AG04450 (cell line): ENCODE measurements at places on chromosomes 7 and 10. TPM values are rescaled to one million over a fixed set of nuclear protein-coding genes. Genes with fewer than 3 reads are reported as not detected.

GPNMB gene
- polyA plus RNA-seq = 4.5 and 6.8 TPM in 2 replicates

GPR85 gene
- polyA plus RNA-seq = 5.0 and 6.6 TPM in 2 replicates

SH2D4B gene
- polyA plus RNA-seq = not detected in 2 replicates

SPDYE9 gene
- 0.06 and 0.07 TPM in 2 replicates for polyA plus RNA-seq

TCF7L2 gene
- polyA plus RNA-seq = 6.3 and 7.7 TPM in 2 replicates

INPP5F gene
- polyA plus RNA-seq = 21.8 and 22.3 TPM in 2 replicates

KIF20B gene
- polyA plus RNA-seq = 2.4 and 4.5 TPM in 2 replicates

CLEC5A gene
- not detected in 2 replicates for polyA plus RNA-seq

- no peak for DNase-seq
Observed at GRCh38 chr7:55553024-55553345, 19.3 kb downstream of the VOPP1 start.

DNA sequence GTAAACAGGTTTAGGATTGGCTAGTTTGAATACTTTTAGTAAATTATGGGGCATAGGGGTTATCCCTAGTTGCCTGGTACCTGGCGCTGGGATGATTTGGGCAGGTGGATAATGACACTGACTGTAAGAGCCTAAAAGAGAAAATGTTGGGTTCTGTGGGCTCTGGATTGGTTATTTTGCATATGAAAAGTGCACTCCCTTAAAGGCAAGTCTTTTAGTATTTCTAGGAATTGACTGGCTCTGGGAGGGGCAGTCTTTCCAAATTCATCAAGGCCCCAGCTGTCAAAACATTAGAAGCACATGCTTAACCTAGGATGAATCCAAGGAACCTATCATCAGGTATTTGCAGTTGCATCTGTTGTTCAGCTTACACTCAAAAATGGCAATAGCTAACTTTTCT, 454.6 kb upstream of the SORCS1 start:
- DNase-seq = no peak

- no peak for DNase-seq
Observed at GRCh38 chr7:95478272-95479037, 7.3 kb upstream of the ASB4 start.

DNA sequence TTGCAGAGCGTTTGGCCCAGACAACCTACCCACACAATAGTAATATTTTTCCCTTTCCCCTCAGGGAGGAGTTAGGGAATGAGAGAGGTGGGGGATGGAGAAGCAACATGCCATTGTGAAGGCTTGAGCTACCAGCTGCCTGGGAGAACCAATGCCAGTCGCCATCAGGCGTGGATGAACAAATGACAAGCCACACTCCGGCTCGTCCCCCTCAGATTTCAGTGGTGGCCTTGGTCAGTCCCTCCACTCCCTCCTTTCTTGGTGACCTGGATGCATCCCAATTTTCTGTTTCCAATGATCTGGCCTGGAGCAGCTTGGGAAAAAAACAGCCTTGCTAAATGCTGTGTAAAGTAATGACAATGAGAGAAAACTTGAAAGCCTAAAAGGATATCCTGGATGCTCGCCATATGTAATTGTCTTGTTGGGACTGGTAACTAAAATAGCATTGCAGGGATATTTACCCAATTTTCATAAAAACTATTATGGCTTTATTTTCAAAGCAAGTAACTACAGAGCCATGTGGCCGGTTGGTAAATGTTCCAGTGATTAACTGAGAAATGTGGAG, 110.7 kb downstream of the ICA1 start:
- no peak for DNase-seq

DNA sequence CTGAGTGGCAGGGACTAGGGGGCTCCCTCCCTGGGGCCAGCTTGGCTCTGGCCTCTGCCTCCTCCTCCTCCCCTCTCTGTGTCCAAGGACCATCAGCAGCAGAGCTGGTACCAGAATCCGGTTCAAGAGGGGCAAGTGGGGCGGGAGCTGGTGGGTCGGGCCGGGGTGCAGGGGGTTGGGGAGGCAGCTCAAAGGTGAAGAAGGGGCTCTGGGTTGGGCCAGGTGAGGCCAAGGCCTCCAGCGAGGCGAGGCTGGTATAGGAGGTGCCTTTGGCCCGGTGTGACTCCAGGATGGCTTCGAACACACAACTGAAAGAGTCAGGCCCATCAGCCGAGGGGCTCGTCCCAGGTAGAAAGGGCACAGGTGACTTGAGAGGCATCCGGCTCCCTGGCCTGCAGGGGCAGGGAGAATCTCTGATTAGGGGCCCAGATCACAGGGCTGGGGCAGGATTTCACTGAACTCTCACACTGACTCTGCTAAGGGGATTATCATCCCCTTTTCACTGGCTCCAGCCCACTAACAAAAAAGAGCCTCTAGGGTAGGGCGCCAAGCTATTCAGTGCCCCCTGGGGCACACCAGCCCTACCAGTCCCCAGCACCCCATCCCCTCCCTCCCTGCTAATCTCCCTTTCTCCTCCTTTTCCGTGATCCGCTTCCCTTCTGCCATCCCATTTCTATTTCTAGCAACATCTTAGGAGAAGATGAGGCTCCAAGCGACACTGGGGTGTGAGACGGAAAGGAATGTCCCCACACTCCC, 4.6 kb downstream of the PSD start:
- DNase-seq = no peak

- DNase-seq = no peak
Observed at GRCh38 chr10:119319161-119319919, 112.0 kb downstream of the GRK5 start.

DNA sequence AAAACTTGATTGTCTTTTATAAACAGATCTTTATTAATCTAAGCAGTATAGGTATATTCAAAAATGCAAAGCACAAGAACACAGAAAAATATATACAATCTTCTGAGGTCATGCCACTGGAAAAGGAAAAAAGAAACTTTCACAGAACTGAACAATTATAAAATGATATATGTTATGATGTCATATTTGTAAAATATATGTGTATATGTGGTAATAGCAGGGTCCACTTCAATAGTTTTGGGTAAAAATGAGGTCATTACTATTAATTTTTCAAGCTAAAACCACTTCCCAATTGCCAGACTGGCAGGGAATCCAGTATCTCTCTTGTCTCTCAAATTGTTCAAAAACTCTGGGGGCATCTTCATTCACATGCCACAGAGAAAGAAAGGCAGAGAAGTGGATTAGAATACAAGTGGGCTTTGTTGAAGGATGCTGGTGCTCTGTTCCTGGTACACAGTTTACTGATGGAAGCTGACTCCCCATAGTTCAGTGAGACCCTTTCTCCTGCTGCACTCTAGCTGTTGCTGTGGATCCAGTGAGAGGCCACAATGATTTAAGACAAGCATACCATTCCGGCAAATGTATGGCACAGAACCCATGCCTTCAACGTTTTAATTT, 19.7 kb downstream of the CTNNA3 start:
- DNase-seq = no peak

- no peak for DNase-seq
Observed at GRCh38 chr10:84294766-84295447, 33.5 kb upstream of the CCSER2 start.

DNA sequence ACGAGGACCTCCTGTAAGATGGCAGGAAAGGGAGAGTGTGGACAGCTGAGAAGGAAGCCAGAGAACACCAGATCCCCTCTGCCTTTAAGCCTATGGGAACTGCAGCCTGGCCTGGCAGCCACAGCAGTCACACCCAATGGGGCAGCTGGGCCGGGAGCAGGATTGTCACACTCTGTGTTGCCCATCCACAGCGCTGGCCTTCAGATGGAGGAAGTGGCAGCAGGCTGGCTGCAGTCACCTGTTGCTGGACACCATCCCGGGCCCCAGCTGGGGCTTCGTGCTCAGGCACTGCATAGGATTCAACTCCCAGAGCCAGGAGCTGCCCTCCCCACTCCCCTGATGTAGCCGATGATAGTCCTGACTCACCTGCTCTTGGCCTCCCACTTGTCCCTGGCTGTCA, 114.4 kb downstream of the COL13A1 start:
- no peak for DNase-seq

DNA sequence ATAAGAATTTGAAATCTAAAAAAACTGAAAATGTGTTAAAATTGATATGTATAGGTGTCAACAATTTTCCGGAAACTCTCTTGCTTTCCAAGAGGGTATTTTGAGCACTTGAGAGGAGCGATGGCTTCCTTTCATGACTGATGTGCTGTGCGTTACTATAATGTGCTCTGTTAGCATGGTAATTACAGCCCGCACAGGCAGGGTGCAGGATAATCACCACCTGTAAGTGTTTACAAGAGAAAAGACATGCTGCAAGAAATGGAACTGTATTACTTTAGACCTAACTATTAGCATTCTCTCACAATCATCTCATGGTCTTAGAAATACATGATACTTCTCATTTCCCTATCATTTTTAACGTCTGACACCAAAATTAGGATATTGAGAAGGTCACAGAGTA, 92.4 kb upstream of the ADARB2 start:
- no peak for DNase-seq

- no peak for DNase-seq
Observed at GRCh38 chr10:34618611-34619010, 196.5 kb downstream of the PARD3 start.

- DNase-seq = no peak
Observed at GRCh38 chr7:55975988-55976633, 11.7 kb downstream of the NIPSNAP2 start.

DNA sequence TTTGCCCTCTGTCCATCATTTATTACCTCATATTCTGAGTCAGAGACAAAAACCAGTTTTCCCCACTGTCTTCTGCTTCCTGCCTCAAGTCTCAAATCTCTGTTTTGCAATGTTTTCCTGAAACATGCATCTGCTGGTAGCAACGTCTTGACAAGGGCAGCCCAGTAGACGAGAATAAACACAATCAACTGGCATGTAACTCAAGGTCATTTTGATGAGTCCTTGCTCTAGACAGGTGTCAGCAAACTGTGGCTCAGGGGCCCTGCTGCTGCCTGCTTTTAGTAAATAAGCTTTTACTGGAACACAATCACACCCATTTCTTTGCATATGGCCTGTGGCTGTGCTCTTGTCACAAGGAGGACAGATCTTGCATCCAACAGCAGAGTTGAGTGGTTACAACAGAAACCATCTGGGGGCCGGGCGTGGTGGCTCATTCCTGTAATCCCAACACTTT, 59.8 kb downstream of the ITIH5 start:
- no peak for DNase-seq

DNA sequence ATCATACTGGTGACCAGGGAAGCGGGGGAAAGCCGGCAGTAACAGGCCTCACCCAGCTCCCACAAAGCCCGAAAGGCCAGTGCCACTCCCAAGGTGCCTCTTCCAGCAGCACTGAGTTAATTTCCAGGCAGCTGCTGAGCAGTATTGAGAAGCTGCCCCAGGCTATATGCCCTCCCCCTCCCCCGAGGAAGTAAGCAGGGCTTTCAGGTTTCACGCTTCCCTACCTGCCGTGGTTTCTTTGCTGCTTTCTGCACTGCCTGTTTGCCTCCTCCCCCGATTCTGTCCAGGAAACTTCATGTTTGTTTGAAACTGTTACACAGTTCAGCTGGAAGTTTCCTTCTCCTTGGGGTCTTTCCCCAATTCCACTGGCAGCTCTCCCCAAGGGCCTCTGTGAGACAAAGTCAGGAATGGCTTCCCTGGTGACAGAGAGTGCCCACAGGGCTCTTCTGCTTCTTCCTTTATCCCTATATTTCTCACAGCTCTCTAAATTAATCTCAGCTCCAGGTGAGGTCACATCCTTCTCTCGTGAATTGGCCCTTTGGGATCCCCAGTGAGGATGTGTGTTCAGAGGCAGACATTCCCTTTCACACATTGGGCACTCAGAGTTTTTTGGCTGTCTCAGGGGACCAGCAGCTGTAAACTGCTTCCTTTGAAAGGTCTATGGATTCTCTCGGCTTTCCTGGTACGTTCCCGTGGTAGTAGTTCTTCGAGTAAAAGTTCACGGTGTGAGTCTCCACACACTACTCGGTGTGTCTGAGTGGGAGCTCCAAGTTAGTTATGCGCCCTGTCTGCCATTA, 19.4 kb downstream of the C1GALT1 start:
- DNase-seq = no peak

DNA sequence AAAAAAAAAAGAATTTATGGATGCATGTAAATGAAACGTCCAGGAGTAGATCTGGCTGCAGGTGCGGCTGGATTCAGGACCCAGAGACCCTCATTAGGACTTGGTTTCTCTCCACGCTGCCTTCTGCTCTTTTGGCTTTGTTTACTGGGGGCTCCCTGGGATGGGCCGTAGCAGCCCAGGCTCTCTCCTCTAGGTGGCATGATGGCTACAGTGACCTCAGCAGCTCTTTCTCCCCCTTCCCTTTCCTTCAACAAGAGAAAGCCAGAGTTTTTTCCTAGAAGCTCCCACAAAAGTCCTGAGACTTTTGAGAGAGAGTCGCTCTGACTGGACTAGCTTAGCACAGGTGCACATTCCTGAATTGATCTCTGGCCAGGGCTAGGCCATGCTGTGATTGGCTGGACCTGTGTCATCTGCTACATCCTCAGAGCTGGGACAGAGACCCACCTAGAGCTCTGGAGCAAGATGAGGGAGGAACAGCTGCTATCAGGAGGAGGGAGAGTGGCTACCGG, 67.8 kb upstream of the PDCD4 start:
- no peak for DNase-seq

GRCh38 chr7:18778594-18778993, 283.0 kb downstream of the HDAC9 start:
- DNase-seq = no peak
